ENCODE measurements at places on chromosomes 16 and 17. TPM values are rescaled to one million over a fixed set of nuclear protein-coding genes. Genes with fewer than 3 reads are reported as not detected.

NPIPB8 gene
- total RNA-seq, result 1.4 TPM

MSLN gene
- not detected for total RNA-seq

CCL5 gene
- total RNA-seq, result not detected

EVPLL gene
- not detected for total RNA-seq

HID1 gene
- total RNA-seq, result 4.7 TPM

DLX4 gene
- not detected for total RNA-seq

FAAP100 gene
- 62.7 TPM for total RNA-seq

MYO19 gene
- total RNA-seq, result 52.6 TPM

RMI2 gene
- total RNA-seq, result 1.6 TPM

GRCh38 chr17:43220511-43221125 lies 7.8 kb downstream of the CCDC200 start:
- DNase-seq, result peak; percentile 46

GRCh38 chr16:68685685-68686478 lies 40.8 kb downstream of the CDH3 start:
- peak; percentile 79 for DNase-seq

DNA sequence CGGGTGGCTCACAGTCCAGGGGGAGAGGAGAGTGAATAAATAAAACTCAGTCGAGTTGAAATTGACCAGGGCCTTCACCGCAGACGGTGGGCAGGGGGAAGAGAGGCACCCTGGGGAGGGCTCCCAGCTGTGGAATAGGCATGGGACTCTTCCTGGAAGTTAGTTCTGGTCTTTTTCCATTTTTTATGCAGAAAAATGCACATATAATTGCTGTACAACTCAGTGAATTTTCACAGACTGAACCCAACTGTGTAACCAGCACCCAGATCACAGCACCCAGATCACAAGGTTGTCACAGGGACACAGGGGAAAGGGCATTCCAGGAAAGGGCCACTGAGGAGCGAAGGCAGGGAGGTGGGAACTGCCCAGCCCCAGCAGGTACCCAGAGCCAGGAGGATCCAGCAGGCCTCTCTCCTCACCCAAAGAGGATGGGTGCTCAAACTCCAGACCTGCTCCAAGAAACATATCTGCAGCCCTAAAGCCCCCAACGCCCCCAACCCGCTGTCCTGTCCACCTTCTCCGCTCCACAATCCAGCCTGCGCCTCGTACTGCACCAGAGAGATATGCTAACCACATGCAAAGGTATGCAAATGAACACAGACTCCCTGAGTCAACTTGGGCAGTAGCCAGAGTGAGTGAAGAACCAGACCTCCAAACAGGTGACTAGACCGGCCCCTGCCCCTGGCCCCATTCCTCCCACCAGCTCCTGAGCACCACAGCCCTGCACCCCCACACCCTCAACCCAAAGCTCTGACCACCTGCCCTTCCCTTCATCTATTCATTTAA lies 29.1 kb upstream of the EIF1 start:
- DNase-seq, result no peak

GRCh38 chr16:87304951-87305350 lies 12.2 kb downstream of the C16orf95 start:
- peak; percentile 88 for DNase-seq

- no peak for DNase-seq
Measured at GRCh38 chr16:29683543-29684090, 4.6 kb downstream of the QPRT start.

GRCh38 chr16:53744449-53744848 lies 40.5 kb downstream of the FTO start:
- DNase-seq, result no peak

DNA sequence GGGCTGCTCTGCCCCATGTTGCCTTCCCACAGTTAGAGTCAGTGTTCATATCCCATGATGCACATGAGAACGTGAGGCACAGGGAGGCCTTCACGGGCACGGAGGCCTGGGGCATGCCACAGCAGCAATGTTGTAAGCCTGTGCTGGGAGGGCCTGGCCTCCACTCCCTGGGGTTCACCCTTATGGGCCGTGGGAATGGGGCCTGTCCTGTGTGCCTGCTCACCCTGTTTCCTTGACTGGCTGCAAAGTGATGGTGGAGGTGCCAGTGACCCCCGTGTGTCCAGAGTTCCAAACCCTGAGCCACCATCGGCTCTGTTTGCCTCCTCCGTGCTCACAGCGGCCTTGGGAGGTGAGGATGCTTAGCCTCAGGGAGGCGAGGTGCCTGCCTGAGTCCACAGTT lies 9.6 kb downstream of the POLR3E start:
- no peak for DNase-seq

DNA sequence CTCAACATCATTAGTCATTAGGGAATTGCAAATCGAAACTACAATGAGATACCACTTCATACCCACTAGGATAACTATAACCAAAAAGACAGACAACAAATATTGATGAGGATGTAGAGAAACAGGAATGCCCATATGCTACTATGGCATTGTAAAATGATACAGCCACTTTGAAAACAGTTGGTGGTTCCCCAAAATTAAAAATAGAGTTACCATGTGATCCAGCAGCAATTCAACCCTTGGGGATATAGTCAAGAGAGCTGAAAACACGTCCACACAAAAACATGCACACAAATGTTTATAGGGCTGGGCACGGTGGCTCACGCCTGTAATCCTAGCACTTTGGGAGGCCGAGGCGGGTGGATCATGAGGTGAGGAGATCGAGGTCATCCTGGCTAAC lies 10.0 kb upstream of the PECAM1 start:
- DNase-seq, result no peak

DNA sequence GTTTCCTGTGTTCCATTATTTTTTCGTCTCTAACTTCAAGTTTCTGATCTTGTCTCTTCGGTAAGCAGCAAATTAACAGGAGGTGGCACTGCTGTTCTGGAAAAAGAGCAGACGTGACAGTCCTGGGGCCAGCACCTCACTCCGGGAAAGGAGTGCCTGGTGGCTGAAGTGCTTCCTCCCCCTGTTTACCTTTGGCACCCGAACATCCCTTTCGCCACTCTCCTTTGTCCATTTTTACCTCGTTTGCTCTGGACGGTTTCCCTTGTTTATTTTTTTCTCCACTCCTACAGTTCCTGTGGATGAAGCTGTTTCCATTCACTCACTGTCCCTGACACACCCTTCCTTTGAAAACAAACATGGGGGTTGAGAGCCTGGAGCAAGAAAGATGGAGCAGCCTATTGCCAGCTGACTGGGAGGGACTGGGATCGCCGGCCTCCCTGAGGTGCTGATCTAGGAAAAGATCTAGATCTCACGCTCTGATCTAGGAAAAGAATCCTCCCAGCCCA lies 12.6 kb downstream of the SAP30BP start:
- DNase-seq, result peak; percentile 38

GRCh38 chr16:30533748-30534367 lies 800 bp downstream of the ZNF747 start:
- no peak for DNase-seq

DNA sequence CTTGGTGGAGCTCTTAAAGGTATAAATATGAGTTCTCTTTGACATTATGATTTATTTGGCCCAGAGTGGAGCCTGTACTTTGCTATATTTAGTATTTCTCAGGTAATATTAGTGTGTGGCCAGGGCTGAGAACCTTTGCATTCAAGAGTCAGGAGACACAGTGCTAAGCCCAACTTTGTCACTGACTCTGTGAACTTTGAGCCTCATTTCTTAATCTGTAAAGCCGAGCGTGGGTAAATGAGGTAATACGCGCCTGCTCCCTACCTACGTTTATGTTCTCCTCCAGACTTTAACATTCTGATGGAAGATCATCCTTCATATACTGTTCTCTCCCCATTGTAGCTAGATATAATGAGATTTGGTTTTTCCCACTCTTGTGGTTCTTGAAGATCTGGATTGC lies 10.5 kb downstream of the AP2B1 start:
- no peak for DNase-seq

DNA sequence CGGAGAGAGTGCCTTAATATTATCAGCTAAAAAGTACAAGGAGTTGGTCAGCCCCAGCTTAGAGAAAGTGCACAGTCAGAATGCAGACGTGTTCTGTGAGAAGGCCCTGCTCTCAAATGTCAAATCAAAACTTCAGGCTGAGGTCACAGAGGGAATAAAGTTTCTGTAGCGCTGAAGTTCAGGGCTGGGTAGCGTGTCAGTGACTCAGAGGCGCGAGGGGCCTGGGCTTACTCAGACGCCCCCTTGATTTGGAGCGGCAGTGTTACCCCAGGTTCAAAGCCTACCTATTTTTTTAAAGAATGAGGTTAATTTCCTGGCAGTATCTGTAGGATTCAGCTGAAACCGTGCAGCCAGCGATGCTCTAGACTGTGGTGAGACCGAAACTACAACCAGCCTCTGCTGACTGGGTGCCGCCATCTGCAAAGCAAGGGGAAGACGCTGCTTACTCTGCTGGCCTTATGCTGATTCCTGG lies 4.8 kb downstream of the CIAO3 start:
- no peak for DNase-seq

GRCh38 chr17:12386225-12386624 lies 279.5 kb upstream of the MYOCD start:
- DNase-seq, result no peak

Data from chondrocyte (in vitro differentiated cells).